RPMI7951 (cell line): ENCODE measurements at places on chromosomes 2 and 18.
A peak's percentile ranks its signal among the peaks of the same experiment; 100 is the strongest.

DNA sequence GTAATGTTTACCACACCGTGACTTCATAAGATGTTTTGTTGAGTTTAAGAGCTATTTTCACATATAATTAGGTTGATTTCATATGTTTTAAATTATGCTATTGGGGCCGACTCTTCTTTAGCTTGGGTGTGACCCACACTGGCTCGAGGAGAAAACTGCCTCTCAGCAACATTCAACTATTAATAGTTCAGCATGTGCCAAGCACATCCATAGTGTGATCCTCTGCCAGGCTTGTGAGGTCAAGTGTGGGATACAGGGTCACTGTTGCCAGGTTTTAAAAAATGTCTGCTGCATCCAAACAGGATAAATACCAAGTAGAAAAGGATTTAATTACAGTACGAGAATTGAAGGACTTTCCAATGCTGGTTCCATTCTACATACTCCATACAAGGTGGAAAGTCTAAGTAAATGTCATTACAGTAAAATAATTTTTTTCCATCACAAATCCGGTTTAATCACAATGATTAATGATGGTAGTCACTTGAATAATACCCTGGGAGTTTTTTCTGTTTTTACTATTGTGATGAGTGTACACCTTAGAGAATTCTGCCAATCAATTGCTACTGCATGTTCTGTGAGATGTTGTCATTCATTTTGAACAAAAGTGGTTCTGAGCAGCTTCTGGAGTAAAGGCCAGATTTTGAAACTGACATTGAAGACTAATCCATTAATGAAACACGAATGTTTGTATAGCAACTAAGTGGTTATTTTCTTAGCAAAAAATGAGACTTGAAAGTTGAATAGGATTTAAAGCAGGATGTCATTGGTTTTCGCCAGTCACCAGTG is 84.5 kb downstream of the ABI2 start:
- peak; percentile 39 for DNase-seq

GRCh38 chr18:54069729-54070128 is 154.7 kb downstream of the MBD2 start:
- DNase-seq: no peak

- DNase-seq: peak; percentile 36
Observed at GRCh38 chr2:24048769-24049484, 614 bp upstream of the FKBP1B start.

- DNase-seq: no peak
Observed at GRCh38 chr2:23199115-23199918, 185.7 kb upstream of the KLHL29 start.

DNA sequence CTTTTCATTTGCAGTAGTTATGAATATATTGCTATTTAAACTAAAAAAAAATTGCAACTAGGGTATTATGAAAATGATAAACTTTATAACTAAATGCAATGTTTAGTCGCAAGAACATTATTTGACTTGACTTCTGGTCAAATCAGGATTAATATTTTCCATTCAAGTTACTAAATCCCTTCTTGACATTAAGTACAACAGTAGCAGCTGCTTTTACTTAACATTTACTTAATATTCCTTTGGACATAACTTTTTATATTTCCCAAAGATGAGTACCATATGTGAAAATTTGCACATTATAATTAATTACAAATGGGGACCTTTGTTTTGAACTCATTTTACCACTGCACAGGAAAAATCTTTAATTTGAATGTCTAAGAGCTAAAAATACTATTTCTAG is 74.0 kb downstream of the PMS1 start:
- no peak for DNase-seq

DNA sequence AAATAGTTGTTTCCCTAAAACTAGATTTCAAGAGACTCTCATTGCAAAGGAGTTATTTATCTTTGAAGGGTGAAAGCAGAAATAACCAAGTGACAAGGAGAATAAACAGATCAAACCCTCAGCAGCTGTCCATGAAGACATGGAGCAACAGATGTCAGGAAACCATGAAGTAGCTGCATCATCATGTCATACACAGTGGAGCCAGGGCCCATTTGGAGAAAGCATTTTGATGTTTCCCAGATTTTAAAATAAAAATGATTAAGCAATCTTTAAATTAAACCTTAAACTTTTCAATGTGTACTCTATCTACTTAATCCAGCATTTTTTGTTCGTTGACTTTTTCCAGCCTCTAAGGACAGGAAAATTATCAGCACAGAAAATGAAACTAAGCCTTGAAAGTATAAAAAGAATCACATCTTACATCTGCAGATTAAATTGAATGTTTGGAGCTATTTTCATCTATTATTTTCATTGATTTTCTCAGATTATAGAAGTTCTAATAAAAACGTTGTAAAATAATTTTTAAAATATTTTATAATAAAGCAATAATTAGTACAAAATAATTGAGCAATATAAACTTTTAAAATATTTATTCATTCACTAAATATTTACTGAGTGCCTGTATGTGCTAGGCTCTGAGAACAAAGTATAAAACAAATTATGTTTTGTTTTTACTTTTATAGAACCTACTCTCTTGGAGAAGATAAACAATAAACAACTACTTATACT is 860.1 kb downstream of the BCL11A start:
- DNase-seq: no peak

- peak; percentile 74 for DNase-seq
Observed at GRCh38 chr18:10072671-10073175, 158.9 kb downstream of the VAPA start.

- no peak for DNase-seq
Observed at GRCh38 chr2:168529900-168530561, 74.0 kb downstream of the CERS6 start.

DNA sequence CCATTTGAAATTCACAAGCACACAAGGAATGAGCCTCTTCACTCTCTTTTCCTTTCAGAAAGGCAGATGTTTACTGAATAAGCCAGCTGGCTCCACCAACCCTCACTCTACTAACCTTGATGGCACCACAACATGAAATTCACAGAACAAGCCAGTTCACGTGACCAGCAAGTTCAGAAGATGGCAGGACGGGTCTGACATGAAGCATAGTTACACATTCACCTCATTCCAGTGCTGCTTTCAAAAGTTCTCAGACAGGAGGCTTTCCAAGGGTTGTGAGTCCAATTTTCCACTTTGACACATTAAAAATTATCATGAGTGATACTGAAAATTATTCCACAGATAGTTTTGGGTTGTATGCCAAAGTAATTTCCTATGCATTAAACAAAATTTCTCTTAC is 74.2 kb upstream of the MBOAT2 start:
- no peak for DNase-seq

GRCh38 chr2:157441072-157441454 is 2.8 kb downstream of the CYTIP start:
- no peak for DNase-seq

DNA sequence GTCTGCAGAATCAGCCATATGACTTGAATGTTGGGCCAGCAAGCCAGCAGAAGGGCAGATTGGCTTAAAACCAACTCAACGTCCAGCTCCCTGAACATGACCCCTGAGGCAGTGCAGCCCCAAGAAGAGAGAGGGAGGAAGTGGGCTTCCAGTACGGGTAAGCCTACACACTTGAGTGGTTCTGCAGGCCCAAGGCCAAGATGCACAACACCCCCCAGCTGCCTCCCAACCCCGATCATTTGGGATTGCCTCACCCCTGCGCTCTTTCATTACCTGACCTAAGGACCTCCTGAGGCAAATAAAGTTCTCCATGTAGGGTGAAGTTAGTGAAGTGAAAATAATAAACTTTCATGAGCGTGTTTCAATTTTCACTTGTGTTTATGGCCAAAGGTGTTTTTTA is 536.0 kb downstream of the TNS1 start:
- no peak for DNase-seq

- peak; percentile 3 for DNase-seq
Observed at GRCh38 chr2:156748221-156748620, 312.0 kb downstream of the GPD2 start.

GRCh38 chr18:63150942-63151421 is 168.6 kb downstream of the BCL2 start:
- no peak for DNase-seq

DNA sequence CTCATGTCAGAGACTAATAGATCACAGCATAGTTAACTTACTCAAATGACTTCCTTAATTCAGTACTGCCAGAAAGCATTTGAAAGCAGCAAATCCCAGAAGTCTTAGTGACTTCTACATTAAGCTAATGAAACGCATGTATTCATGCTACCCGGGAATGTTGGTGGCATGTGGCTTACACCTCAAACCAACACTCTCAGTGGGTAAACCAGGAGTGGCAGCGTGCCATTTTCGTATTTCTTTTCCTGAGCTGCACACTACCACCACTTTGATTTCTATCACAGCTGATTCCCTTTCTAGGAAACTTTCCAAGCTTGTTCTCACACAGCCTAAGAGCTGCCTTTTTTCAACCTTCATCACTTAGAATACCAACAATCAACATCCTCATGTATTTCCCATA is 646.6 kb downstream of the NRXN1 start:
- DNase-seq: no peak

- DNase-seq: no peak
Observed at GRCh38 chr2:146481629-146482028, 1363.2 kb upstream of the ACVR2A start.

GRCh38 chr2:12718711-12719399 is 2.1 kb downstream of the TRIB2 start:
- no peak for DNase-seq

- DNase-seq: no peak
Observed at GRCh38 chr2:177393203-177393755, 706 bp downstream of the AGPS start.

- no peak for DNase-seq
Observed at GRCh38 chr2:1231466-1232063, 181.7 kb upstream of the TPO start.

GRCh38 chr2:64779117-64779690 is 125.5 kb upstream of the SERTAD2 start:
- peak; percentile 86 for DNase-seq

DNA sequence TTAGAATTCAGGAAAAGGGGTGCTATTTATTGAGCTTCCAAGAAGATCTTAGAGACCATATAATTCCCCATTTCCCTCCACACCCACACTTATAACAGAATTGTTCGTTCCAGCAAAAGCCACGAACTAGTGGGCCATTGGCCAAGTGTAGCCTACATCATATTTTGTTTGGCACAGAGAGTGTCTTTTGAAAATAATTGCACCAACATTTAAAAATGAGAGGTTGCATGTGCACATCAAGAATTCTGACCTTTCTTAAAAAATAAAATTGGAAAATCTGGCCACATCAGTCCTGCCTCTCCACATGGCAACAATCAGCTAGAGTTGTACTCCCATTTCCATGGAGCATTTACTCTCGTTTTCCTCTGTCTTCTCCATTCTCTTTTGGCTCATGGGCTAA is 655.5 kb upstream of the FANCL start:
- DNase-seq: no peak

- no peak for DNase-seq
Observed at GRCh38 chr2:101751875-101752619, 54.5 kb downstream of the MAP4K4 start.

DNA sequence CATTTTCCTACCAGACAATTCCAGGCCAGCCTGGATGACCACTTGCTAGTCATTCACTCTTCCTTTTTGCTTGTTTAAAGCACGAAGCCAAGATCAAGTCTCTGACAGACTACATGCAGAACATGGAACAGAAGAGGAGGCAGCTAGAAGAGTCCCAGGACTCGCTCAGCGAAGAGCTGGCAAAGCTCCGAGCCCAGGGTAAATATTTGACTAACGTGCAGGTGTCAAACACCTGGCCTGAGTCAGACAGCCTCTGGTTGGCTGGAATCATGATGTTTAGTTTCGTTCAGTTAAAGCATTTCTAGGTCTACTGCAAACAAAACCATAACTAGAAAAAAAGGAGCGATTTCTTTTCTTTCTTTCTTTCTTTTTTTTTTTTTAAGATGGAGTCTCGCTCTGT is 44.2 kb upstream of the LYPD6B start:
- no peak for DNase-seq

DNA sequence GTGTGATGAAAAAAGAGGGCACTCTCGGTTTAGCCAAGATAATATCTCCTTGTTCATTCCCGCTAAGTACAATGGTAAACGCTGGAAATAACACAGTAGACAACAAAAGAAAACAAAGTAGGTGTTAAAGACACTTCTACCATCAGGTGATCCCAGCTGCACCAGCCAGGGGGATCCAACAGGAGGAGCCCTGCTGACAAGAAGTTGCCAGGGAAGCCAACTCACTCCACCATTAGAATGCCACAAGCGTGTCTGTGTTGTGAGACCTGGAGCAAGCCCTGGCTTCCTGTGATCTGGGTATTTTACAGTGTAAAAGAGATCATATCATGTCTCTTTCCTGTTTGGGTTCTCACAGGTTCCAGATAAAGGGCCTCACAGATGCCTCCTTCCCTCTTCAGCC is 117.0 kb downstream of the GRB14 start:
- DNase-seq: no peak

GRCh38 chr2:6835467-6835866 is 30.2 kb downstream of the CMPK2 start:
- peak; percentile 51 for DNase-seq

- DNase-seq: no peak
Observed at GRCh38 chr18:4384932-4385331, 70.2 kb downstream of the DLGAP1 start.
